ENCODE measurements at places on chromosomes 12 and 14.
A peak's percentile ranks its signal among the peaks of the same experiment; 100 is the strongest.

- DNase-seq: no peak
Observed at GRCh38 chr14:65804439-65805112, 392.0 kb downstream of the FUT8 start.

DNA sequence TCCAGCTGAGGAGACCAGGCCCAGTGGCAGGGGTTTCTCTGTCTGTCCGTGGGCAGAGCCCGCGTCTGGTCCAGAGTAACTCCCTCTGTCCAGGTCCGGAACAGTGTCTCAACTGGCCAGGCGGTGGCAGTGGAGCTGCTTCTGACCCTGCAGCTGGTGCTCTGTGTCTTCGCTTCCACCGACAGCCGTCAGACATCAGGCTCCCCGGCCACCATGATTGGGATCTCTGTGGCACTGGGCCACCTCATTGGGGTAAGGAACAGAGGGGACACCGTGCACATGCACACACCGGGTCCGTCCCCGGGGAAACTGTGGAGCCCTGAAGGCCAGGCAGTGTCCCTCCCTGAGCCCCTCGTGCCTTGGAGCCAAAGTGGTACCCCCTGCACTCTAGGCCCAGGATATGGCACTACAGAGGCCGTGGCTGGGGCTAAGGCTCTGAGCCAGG lies 1.5 kb downstream of the AQP6 start:
- DNase-seq: peak; percentile 58

DNA sequence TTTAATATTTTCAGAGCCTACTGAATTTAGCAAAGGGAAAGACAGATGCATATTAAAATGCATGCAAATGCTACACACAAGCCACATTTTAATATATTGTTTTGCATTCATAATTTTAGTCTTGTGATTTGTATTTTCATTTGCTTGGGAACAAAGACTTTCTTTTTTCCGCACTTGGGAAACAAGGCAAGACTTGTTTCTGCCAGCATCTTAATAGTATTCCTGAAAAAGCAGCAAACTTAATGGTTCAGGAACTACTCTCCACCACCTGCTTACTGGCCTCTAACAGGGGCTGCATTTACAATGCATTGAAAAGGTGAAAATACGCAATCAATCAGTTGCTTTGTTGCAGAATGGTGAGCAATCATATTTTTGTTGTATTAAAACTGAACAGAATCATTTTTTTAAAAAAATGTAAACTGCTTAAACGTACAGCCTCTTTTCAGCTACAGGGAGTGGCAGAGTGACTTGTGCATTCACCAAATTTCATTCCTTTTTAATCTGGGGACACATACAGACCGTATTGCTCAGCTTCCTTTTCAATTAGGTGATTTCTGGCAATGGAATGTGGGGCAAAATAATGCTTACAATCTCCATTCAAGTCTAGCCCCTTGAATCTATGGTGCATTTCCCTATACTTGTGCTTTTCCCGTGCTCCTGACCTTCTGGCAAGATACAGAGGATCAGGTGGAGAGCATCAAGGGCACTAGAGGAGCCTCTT lies 144.1 kb upstream of the BTG1 start:
- DNase-seq: no peak

DNA sequence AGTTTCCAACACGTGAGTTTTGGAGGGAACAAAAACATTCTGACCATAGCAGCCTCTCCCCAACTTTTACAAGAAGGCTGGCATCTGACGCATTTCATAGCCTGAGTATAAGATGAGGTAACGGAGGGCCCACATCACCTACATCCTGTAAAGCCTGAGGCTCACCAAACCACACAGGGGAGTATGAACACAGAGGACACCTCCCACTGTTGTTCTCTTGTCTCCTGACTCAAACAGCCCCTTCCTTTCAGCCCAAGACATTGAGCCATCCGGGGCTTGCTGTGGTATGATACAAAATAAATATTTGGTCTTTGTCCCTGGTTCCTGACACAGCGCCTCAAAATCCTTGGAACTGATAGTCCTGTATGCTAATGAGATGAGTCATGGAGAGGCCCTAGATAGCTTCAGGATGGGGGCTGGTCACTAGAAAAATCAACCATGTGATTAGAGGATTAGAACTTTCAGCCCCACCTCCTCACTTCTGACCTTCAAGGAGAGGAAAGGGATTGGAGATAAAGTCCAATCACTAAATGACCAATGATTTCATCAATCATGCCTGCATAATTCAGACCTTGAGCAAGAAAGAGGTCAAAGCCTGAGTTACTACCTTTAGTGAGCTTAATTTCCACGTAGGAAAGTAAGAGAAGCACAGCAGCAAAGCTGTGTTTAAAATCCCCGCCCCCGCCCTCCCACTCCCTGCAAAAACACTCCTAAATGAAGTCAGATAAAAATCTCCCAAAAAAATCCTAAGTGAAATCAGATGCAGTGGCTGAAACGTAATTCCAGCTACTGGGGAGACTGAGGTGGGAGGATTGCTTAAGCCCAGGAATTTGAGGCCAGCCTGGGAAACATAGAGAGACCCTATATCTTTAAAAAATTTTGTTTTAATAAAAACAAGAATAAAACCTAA lies 236.4 kb downstream of the PCNX1 start:
- DNase-seq: no peak

GRCh38 chr14:99971087-99971940 lies 93.9 kb upstream of the EVL start:
- DNase-seq: peak; percentile 84

DNA sequence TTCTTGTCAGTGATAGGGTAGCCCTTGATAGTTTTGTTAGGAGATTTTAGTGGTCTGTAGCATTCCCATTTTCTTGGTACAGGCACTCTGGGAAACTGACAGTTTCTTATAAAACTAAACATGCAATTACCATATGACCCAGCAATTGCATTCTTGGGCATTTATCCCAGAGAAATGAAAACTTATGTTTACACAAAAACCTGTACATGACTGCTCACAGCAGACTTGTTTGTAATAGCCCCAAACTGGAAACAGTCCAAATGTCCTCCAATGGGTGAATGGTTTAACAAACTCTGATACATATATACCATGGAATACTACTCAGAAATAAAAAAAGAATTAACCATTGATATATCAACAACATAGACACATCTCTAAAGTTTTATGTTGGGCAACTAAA lies 75.5 kb downstream of the BORCS5 start:
- DNase-seq: no peak

DNA sequence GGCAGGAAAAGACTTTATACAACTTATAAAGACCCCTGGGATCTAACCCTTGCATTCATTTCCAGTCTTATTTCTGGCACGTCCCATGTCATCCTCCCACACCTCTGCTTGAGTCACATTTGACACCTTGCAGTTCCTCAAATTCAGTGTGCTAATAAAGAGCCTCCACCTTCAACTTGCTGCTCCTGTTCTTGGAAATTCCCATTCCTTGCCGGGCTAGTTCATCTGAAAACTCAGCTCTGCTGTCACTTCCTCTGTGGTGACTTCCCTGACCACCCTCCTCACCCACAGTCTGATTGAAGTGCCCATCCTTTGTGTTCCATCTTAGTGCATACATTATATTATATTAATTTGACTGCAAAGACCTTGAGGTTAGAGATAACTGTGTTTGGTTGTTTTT lies 37.4 kb upstream of the PSMA6 start:
- DNase-seq: no peak

GRCh38 chr12:124640056-124640455 lies 72.6 kb upstream of the NCOR2 start:
- no peak for DNase-seq

DNA sequence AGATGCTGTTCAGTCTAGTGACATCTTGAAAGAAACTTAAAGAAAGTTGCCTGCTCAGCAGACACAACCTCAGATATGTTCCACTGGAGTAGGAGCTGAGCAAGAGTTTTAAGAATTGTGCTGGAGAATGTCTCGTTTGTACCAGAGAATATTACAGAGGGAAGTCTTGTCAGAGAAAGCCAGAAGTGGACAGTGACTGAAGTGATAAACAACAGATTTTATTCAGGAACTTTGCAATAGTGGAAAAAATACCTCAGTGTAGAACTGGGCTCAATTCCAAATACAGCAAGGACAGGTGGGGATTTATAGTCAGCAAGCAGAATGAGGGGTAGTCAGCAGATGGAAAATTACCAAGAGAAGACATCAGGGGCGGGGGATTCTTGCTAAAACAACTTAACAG lies 18.6 kb downstream of the ZDHHC17 start:
- no peak for DNase-seq

DNA sequence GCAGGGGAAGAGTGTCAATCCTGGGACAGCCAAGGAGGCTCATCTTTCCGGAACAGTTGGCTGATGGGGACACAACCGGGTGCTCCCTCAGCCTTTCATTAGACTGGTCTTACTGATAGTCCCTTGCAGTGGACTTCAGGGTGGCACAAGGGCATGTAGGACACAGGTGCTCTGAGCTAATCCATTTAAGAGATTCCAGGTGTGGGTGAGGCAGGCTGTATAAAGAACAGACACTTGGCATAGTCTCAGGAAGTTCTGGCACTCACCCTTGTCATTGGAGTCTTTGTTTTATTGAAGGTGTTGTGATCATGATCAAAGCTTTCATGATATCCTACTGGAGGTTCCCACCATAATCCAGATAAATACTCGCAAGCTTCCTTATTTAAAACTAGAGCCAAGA lies 341.6 kb downstream of the EMP1 start:
- no peak for DNase-seq

- DNase-seq: no peak
Observed at GRCh38 chr14:74859757-74860552, 16.0 kb downstream of the PROX2 start.

DNA sequence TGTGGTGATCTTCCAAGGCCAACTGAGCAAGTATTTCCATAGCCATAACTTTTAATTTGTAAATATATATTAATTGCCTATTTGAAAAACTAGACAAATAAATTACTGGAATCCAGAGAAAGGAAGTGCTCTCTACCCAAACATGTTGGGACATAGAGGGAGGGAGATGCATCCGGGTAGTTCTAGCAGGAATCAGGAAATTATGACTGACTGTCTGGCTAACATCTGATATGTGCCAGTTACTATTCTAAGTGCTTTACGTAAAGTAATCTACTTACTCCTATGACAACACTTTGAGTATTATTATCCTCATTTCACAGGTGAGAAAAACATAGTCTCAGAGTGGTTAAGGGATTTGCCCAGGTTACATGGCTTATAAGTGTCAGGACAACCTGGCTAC lies 147.7 kb upstream of the VASH1 start:
- no peak for DNase-seq

GRCh38 chr12:31321186-31321896 lies 4.6 kb downstream of the SINHCAF start:
- no peak for DNase-seq

DNA sequence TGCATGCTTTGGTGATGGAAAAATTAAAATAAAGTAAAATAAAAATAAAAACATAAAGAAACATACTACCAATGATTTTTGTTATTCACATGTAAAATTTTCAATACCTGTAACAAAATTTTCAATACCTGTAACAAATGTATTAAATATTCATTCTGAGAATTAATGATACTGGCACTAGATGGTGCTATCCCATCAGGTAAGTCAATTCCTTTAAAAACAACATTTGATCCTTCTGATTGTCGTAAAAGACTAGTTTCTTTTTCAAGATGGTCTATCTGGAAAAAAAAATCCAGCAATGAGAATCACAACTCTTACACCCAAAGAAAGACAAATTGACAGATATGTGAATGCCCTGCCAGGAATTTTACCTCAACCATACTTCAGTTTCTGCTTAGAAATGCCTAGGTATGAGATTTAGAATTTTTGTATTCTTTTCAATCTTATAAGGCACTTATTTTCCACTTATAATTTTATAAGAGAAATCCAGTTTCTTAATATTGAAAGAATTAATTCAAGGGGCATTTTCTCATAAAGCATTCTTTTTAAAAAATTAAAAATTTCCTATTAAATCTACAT lies 30.7 kb downstream of the CEP290 start:
- no peak for DNase-seq

DNA sequence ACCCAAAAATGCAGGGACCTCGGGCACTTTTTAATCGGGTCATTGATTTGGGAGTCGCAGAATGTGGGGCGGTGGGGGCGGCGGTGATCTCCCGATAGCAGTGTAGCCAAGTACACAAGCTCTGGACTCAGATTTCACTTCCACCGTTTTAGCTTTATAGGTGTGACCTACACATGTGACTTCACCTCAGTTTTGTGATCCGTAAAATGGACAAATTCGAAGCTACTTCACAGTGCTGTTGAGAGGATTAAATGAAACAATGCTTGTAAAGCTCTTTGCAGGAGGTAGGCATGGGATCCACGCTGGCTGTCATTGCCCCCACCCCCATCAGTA lies 478 bp downstream of the RITA1 start:
- DNase-seq: no peak

DNA sequence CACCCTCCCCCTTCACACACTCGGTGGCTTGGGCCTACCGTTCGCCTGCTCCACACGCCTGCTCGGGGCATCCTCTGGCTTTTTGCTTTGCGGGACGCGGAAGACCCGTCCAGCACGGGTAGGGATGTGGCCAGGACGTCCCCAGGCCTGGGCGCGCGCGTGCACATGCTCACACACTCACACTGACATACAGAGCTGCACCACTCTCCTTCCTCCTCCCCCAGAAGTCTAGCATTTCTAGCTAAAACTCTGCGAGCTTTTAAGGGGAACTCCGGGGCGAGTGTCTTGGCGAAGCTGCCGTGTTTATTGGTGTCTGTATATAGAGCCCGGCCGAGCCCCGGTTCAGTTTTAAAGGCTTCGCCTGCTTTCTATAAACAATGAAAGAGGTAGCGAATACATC lies 5.0 kb downstream of the TBX5 start:
- no peak for DNase-seq

GRCh38 chr12:28177905-28178304 lies 12.4 kb upstream of the CCDC91 start:
- no peak for DNase-seq

- no peak for DNase-seq
Observed at GRCh38 chr12:54337280-54337842, 12.4 kb downstream of the COPZ1 start.

DNA sequence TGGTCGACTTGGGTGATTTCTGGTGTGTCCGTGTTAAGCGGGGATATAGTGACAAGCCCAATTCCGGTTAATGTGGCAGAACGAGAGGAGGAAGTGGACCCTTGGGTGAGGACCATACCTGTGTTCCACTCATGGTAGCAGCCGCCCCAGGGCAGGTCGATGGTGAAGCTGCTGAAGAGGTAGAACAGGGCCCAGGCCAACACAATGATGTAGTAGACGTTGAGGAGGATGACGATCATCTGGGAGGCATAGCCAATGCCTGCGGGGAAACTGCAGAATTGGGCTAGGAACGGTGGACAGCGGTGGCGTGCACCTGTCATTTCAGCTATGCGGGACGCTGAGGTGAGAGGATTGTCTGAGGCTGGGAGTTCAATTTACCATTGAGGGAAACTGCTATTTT lies 20.1 kb downstream of the SLC6A13 start:
- no peak for DNase-seq

GRCh38 chr12:122790393-122791075 lies 16.2 kb downstream of the CCDC62 start:
- no peak for DNase-seq

GRCh38 chr14:52025310-52025709 lies 36.0 kb downstream of the RTRAF start:
- DNase-seq: no peak

GRCh38 chr12:56590237-56590830 lies 39.8 kb downstream of the BAZ2A start:
- DNase-seq: no peak

- no peak for DNase-seq
Observed at GRCh38 chr12:66438601-66439000, 136.3 kb downstream of the HELB start.
